Activated naive CD4-positive, alpha-beta T cell (primary cell): ENCODE measurements at places on chromosomes 7 and 10.

GRCh38 chr7:44990109-44991023 is 9.6 kb upstream of the CCM2 start:
- DNase-seq, result no peak

- no peak for DNase-seq
These were observed 505.6 kb upstream of the MKI67 start for GRCh38 chr10:128631801-128632241.

DNA sequence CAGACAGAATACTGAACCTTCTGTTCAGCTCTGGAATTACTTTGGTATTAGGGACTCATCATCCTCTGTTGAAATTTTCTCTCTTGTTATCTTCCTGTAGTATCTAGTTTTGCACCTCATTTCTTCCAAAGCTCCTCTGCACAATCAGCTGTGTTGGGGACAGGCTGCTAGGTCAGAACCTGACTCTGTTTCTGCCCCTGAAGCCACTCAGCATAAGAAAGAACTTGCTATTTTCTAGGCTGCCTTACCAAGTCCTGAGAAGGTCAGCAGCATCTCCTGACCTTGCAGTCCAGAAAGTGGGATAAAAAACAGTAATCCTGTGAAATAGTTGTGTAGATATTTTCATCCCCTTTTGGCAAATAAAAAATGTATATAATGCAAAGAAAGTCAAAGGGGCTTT is 862.6 kb downstream of the SORCS3 start:
- DNase-seq, result no peak

DNA sequence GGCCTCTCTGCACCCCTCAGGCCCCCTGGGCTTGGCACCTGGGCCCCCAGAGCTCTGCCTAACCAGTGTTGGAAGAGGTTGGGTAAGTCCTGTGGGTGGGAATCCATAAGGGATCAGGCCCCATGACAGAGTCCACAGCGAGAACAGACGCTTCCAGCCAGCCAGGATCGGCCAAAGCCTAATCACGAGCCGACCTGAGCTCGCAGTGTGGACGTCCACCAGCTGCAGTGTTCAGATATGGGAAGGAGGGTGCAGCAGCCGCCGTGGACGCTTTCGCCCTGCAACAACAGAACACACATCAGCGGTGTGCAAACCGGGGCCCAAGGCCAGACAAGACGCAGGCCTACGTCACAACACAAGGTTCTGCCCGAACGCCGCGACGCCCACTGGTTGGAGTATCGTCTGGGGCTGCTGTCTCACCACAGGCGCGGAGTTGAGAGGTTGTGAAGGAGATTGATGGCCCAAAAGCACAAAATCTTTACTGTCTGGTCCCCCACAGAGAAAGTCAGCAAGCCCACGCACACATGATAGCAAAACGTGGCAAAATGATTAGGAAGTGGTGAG is 102.1 kb downstream of the FOXL3 start:
- DNase-seq, result no peak

GRCh38 chr10:3709456-3710060 is 75.5 kb downstream of the KLF6 start:
- no peak for DNase-seq
